Activated CD4-positive, alpha-beta T cell treated with anti-CD3 and anti-CD28 coated beads, Interleukin-2, amount 50 U/mL, for 16 hours (primary cell): ENCODE measurements at places on chromosomes 12 and 14.

DNA sequence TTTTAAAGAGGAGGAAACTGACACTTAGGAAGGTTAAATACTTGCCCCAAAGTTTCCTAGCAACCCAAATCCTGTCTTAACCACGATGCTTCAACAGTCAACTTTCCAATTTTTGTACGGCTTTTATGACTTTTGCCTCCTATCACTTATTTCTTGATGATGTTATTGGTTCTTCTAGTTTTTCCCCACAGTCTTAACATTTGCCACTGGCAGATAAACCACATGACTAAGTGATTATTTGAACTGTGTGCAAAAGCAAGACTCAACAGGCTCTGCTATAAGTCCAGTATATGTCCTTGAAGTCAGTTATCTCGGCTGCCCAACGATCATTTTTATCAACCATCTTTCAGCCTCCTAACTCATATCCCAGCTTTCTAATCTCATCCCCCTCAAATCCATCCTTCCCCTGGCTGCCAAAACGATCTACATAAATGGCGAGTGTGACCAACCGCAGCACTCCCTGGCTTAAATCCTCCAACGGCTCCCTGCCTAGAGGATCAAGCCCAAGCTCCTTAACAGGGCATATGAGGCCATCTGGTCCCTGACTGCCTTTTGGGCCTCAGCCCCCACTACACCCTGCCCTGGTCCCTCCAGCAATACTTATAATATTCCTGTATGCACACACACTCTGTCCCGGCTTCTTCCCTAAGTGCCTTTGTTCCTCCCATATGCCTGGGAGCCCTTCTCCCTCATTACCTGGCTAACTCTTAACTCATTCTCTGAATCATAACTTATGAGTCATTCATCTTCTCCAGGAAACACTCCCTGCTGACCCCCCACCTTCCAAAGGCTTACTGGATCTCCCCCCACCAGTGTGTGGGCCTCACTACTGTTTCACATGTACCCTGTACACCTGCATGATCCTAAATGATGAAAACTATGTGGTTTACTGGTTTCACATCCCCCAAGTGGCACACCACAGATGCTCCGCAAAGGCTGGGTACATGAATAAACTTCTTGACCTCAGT lies 8.8 kb downstream of the VPS37B start:
- peak; percentile 80 for DNase-seq

GRCh38 chr12:85741046-85741445 lies 95.2 kb downstream of the RASSF9 start:
- no peak for DNase-seq

- peak; percentile 51 for DNase-seq
Observed at GRCh38 chr14:77372304-77372841, 4.5 kb downstream of the TMED8 start.

DNA sequence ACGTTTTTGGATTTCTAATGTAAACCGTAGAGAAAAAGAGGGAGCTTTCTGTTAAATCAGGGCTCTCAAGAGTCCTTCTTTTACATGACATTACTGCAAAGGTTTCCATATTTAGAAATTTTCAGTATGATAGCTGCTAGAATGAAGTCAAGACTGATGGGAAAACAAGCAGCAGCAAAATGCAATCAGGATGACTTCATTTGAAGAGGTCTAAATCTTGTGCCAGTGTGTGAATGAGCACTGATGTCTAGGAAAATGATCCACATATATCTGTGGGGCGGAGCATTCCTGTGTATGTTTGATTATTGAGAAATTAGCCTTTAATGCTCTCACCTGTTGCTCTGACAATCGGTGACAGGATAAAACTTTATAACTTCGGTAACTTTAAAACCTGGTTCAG lies 73.6 kb downstream of the GRIP1 start:
- DNase-seq, result no peak

- DNase-seq, result no peak
Observed at GRCh38 chr12:89451841-89452251, 72.8 kb downstream of the GALNT4 start.
